ENCODE measurements at places on chromosomes 3 and 15. TPM values are rescaled to one million over a fixed set of nuclear protein-coding genes. Genes with fewer than 3 reads are reported as not detected.
A peak's percentile ranks its signal among the peaks of the same experiment; 100 is the strongest.

GRCh38 chr15:78167227-78167888 lies 18.2 kb downstream of the IDH3A start:
- peaks cover 71% of the 10 kb centered on the region for H3K36me3 ChIP-seq
- H3K4me3 ChIP-seq: no peak overlapping the region
- no peaks in the 10 kb centered on the region for H3K4me1 ChIP-seq
- H3K27me3 ChIP-seq: no peaks in the 10 kb centered on the region
- no peak overlapping the region for H3K27ac ChIP-seq

- no peaks in the 10 kb centered on the region for H3K4me1 ChIP-seq
- DNase-seq: peak; percentile 41
- H3K27ac ChIP-seq: no peak overlapping the region
- no peaks in the 10 kb centered on the region for H3K36me3 ChIP-seq
- no peaks in the 10 kb centered on the region for H3K27me3 ChIP-seq
- H3K4me3 ChIP-seq: no peak overlapping the region
Observed at GRCh38 chr3:126889276-126890201, 93.4 kb upstream of the PLXNA1 start.

DNA sequence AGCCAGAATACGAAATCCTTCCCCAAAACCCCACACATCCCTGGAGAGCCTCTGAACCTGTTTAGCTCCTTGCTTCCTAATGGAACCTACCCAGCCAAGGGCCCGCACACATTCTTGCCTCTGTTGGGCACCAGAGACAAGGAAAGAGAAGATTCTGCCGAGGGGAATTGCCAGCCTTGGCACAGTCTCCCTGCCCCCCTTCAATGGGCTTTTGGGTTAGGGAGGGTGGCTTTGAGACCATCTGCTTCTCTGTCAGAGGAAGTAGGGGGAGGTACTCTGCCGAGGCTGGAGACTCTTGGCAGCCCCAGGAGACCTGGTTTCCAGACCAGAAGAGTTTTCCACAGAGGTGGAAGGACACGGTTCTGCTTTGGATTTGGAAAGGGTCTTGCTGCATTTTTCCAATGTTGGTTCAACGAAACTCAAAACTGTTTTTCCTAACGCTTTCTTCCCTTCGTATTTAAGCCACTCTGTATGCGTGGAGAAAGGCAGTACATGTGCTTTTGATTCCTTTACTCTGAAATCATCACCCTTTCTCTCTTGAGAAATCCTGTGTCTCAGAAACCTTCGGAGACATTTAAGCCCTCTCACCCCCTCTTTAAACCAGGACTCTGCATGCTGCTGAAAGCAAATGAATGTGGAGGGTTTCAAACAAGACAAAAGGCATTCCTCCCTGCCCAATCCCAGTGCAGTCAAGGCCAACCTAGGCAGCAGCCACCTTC lies 78.8 kb upstream of the PRR23C start:
- DNase-seq: no peak
- no peaks in the 10 kb centered on the region for H3K27me3 ChIP-seq
- peaks cover 34% of the 10 kb centered on the region for H3K4me1 ChIP-seq
- H3K27ac ChIP-seq: no peak overlapping the region
- no peaks in the 10 kb centered on the region for H3K36me3 ChIP-seq

The PGBD4 gene
- total RNA-seq: 1.8 TPM

DNA sequence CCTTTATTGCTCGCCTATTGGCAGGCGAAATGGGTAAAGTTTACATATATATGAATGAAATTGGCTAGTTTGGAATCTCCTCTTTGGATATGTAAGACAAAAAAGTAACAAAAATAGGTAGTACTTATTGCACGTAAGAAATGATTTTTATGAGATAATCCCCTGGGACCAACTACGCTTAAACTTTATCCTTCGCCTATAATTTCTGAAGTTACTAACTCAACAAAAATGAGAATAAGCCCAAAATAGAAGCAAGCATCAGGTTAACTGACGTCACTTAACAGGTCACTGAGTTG lies 438 bp upstream of the SLC49A4 start:
- no peak for DNase-seq
- peaks cover 17% of the 10 kb centered on the region for H3K4me1 ChIP-seq
- H3K4me3 ChIP-seq: peak overlapping the region; percentile 90
- H3K27me3 ChIP-seq: no peaks in the 10 kb centered on the region

DNA sequence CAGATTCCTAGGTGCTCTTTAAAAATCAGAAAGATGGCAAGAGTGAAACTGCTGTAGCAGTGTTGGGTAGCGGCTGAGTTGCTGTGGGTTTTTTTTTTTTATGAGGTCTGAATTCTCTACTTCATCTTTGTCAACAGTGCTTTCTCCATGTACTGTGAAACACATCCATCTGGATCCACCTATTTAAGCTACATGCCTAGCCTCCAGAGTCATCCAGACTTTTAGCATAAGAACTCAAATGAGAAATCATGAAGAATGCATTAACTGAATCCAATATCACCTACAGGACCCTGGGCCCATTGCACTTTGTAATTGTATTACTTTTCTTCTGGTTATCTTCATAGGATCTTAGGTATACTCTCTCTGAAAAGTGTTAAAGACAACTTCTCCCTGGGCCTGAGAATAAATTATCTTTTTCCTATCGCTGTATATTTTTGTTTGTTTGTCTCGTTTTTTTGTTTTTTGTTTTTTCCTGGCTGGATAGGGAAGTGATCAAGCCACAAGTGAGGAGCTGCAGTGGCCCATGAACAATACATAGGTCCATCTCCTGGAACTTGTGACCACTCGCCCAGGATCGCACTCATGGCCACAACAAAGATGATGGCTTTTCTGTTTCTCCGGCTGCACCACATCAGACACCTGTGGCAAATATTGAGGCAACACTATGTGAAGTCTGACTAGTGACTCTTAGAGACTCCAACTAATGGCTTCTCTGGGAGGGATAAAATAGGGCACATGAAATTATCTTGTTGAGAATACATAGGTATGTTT lies 609.9 kb upstream of the AGTR1 start:
- no peak for DNase-seq
- no peaks in the 10 kb centered on the region for H3K4me1 ChIP-seq
- H3K36me3 ChIP-seq: no peaks in the 10 kb centered on the region

DNA sequence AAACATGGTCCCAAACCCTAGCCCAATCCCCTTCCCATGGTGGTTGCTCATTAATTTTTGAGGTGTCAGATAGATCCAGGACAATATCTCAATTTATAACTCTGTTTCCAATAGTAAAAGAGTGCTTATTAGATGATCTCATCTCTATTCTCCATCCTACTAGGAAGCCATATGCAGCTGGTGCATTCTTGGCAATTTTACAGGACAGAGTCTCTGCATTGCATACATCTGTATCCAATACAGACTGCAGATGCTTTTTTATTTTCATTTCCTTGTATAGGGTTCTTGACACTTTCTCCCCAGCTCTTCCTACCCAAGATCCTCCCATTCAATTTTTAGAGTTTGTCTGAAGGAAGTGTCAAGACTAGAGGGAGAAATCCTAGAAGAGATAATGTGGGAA lies 194.8 kb upstream of the DPH6 start:
- no peak overlapping the region for H3K4me3 ChIP-seq
- DNase-seq: no peak
- peaks cover 24% of the 10 kb centered on the region for H3K4me1 ChIP-seq
- H3K27me3 ChIP-seq: no peaks in the 10 kb centered on the region
- no peak overlapping the region for H3K27ac ChIP-seq

The FAM107A gene
- not detected for total RNA-seq

DNA sequence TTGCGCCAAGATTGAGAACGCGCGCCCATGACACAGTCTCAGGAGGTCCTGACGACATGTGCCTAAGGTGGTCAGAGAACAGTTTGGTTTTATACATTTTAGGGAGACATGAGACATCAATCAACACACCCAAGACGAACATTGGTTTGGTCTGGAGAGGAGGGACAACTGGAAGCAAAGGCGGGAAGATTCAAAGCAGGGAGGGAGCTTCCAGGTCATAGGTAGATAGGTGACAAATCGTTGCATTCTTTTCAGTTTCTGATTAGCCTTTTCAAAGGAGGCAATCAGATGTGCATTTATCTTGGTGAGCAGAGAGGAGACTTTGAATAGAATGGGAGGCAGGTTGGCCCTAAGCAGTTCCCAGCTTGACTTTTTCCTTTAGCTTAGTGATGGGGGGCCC lies 828.4 kb upstream of the DPPA4 start:
- no peaks in the 10 kb centered on the region for H3K4me1 ChIP-seq
- H3K27ac ChIP-seq: no peak overlapping the region
- no peaks in the 10 kb centered on the region for H3K27me3 ChIP-seq
- H3K4me3 ChIP-seq: no peak overlapping the region
